ENCODE measurements at places on chromosomes 5 and 9.

- no peak for DNase-seq
Measured at GRCh38 chr9:106880081-106880480, 17.1 kb downstream of the ZNF462 start.

GRCh38 chr9:96029722-96030530 is 154.4 kb downstream of the ERCC6L2 start:
- DNase-seq, result no peak

DNA sequence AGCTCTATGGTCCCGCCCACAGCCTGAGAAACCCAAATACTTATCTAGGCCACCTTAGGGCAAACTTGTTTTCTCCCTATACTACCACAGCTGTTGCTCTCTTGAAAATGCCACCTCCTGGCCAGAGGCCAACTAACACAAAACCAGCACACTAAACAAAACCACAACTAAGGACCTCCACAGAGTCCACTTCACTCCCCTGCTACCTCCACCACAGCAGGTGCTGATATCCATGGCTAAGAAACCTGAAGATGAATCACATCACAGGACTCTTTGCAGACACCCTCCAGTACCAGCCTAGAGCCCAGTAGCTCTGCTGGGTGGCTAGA is 108.4 kb downstream of the ALDH1A1 start:
- DNase-seq, result no peak

DNA sequence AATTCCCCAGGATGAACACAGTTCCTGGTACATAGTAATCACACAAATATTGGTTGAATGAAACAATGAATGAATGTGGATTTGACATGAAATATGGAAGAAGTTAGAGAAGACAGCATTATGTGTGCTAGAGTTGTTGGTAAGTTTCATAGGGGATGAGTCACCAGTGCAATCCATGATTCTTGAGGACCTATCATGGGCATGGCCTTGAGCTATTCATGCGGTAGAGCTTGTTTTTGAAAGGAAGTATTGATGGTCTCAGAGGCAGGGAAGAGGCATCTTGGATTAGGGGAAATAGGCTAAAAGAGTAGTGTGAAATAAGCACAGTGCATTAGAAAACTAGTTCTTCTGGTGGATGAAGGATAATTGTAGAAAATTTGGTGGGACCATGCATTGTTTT is 22.1 kb downstream of the SPATA31D1 start:
- DNase-seq, result no peak

All from midbrain (tissue), 1 donor.